Dermis lymphatic vessel endothelial cell (primary cell): ENCODE measurements at places on chromosomes 12 and 14. TPM values are rescaled to one million over a fixed set of nuclear protein-coding genes. Genes with fewer than 3 reads are reported as not detected.

Gene KLRG1
- 0.22 and 0.77 TPM in 2 replicates for total RNA-seq

Gene RNASE3
- total RNA-seq = not detected in 2 replicates

Gene SERPINA10
- not detected in 2 replicates for total RNA-seq

Gene SMIM41
- 0.09 TPM in 1 of 2 replicates, not detected in the other for total RNA-seq

Gene DUSP6
- total RNA-seq = 478 and 561 TPM in 2 replicates

Gene BDKRB1
- total RNA-seq = not detected in 2 replicates

Gene SCNN1A
- total RNA-seq = 0.43 TPM in 1 of 2 replicates, not detected in the other

Gene SIX6
- total RNA-seq = not detected in 2 replicates

Gene INSM2
- not detected in 2 replicates for total RNA-seq

Gene C12orf60
- total RNA-seq = 1.2 and 1.3 TPM in 2 replicates

Gene OVCH1
- total RNA-seq = not detected in 2 replicates

Gene RPS6KA5
- total RNA-seq = 4.1 and 8.8 TPM in 2 replicates

Gene USP5
- 69.3 and 72.1 TPM in 2 replicates for total RNA-seq
